ENCODE measurements at places on chromosomes 2 and 18.
A peak's percentile ranks its signal among the peaks of the same experiment; 100 is the strongest.

GRCh38 chr18:74163019-74163660 lies 14.8 kb downstream of the TIMM21 start:
- DNase-seq: no peak

DNA sequence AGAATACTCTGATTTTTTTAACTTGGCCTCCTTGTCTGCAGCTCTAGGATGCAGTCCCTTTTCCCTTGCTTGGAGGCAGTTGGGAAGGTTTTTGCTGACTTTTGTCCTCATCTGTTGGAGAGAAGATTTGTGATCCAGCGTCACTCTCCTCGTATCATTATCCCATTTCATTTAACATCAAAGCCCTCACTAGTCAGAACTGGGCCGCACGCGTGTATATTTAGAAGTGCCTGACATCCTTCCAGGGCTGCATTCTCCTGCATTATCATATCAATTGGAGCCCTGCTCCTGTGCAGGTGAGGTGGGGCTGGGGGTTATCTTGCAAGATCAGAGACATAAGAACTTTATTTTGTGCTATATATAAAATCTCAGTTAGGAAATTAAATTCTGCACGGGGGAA lies 435.1 kb upstream of the HS6ST1 start:
- DNase-seq: no peak

DNA sequence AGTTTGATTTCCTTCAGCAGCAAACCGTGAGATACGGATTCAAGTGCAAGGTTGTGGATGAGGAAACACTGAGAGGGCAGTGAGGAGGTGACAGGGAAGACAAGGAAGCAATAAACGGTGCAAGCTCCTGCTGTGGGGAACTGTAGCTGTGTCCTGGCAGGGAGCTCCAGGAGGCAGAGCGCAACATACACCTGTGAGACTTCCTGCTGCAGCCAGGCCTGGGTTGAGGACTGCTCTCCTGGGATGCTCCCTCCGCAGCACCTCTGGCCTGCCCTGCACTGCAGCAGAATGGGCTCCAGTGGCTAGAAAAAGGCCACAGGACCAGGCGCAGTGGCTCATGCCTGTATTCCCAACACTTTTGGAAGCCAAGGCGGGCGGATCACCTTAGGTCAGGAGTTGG lies 85.5 kb downstream of the MRO start:
- DNase-seq: no peak

GRCh38 chr2:52918551-52918950 lies 849.1 kb upstream of the CHAC2 start:
- DNase-seq: no peak

DNA sequence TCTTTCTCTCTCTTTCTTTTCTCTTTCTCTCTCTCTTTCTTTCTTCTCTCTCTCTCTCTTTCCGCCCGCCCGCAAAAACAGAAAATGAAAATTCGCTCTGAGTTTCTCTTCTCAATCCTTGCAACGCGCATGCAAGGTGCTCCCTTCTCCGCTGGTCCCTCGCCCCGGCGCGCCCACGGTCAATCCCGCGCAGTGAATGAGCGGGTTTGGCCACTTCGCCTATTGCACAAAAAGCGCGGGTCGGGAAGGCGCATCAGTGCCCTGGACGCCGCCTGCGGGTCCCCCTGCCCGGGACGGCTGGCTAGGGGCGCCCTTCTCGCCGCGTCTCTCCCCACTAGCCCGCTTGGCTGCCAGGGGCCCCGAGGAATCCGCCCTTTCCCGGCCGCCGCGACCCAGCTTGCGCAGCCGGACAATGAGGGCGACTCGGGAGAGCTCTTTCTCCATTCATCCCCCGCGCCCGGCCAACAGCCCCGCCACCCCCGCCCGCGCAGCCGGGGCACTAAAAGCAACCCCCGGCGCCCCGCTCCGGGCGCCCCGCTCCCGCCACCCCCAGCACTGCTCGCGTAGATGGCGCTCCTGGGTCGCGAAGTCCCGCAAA lies 706 bp downstream of the LAMA1 start:
- DNase-seq: no peak

DNA sequence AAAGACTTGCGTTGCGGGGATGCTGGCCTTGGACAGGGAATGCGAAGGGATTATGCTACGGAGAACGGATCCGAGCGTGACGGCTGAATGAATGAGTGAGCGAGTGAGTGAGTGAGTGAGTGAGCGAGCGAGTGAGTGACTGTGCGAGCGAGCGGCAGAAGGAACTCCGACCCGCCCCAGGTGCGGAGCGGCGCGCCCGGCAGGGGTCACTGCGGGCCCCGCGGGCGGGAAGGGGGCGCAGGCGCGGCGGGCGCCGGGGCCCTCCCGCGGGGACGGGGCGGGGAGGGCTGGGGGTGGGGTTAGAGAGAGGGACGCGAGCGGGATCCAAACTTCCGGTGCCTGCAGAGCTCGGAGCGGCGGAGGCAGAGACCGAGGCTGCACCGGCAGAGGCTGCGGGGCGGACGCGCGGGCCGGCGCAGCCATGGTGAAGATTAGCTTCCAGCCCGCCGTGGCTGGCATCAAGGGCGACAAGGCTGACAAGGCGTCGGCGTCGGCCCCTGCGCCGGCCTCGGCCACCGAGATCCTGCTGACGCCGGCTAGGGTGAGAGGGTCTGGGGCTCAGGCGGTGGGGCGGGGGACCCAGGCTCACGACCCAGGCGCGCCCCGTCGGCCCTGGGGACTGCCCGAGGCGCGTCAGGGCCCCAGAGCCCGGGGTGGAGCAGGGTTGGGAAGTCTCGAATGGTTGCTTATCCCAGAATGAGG lies at the start of gene ITM2C:
Gene ITM2C (plus strand): TSS at position 338 of the 702 bp plus-strand sequence. CDS start 84 bp downstream, at position 422.
- peak; percentile 42 for DNase-seq

DNA sequence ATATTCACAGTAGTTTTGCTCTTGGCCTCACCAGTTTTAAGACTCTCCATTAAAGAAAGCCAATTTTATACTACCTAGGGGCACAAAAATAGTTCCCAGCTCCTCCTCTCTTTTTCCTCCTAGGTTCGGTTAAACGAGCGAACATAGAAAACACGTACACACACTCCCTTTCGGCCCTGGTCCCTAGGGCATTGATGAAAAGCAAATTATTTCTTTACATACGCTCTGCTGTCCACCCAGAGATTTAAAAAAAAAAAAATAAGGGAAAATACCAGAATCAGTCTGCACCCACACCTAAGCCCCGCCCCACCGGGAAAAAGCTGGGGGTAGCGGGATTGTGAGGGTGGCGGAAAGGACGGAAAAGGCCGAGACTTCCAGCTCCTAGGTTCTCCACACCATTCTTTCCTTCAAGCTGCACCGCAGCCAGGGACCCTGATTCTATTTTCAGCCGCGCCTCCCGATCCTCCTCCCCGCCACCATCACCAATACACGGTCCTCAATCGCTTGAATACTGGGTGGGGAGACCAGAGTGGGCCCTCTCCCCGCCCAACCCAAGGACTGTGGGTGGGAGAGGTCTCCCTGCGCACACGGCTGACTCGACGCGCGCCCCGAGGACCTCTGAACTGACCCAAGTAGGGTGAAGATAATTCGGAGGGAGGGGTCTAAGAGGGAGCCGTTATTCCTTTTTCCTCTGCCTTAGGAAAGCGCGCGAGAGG lies 769 bp downstream of the ATF2 start:
- no peak for DNase-seq

DNA sequence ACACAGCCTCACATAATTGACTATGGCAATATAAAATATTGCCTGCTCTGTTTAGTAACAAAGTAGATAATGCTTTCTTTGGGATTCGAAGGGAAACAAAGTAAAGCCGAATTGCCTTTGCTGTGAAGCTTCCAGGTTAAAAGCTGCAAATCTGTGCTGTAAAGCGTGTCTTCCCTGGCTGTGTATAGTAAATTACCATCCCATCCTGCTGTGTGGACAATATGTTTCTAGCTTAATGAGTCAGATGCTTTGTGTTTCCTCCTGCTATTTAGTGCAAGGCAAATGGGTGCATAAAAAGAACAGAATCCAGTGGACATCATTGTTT lies 265.1 kb downstream of the SOCS6 start:
- DNase-seq: no peak

DNA sequence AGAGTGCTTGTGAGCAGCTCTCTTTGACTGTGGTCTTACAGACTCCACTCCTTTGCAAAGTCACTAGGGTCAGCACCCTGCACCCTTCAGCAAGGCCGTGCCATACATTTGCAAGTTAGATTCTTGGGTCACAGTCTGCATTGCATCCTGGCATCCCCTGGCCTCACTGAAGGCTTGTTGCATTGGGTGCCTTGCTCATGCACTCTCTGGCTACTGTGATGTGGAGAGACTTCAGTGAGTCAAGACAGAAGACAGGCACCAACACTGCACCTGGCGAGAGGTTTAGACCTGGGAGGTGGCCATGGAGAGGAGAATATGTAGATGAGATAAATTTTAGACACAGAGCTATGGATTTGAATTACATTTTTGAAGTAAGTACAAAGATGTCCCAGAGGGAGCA lies 146.4 kb upstream of the COPS8 start:
- no peak for DNase-seq

DNA sequence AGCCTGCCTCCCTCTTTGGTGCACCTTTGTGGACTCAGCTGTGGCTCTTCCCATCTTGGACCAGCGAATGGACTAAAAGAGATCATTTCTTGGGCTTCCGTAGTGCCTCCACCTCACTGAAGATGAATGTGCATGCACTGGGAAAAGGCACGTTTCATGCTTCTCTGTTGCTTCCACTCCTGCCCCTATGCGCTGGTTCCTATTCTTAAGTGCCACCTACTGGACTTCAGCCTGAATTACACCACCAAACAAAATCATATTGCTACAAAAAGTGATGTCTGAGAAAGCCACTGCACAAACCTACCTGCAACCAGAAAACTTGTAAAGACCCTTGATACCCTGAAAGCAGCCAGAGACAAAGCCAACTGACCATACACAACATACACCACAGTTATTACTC lies 695.6 kb downstream of the TSN start:
- DNase-seq: no peak

DNA sequence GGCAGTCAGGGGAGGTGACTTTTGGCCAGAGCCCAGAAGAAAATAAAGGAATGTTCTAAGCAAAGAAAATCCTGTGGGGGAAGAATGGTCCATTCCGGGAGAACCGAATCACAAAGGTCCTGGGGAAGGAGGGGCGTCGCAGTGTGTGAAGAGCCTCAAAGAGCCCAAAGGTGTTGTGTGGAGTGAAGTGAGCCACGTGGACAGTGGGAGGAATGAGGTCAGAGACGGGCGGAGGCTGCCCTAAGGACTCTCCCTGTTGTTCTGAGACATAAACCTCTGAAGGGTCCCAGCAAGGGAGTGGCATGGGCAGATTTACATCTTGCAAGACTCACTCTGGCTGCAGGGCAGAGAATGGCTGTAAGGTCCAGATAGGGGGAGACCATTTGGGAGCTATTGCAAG lies 91.3 kb upstream of the SEC11C start:
- no peak for DNase-seq

DNA sequence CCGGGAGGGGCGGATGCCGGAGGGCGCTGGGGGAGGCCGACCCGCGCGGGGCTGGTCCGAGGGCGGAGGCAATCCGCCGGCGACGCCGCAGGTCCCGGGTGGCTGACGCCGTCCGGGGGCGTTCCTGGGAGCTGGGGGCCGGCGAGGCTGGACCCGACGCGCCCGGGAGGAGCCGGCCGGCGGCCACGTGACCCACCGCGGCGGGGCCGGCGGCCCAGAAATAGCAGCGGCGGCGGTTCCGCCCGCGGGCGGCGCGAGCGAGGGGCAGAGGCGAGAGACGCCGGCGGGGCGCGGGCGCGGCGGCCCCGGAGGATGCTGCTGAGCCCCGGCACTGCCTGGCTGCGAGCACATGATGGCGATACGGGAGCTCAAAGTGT lies at the start of gene RAB31:
Gene RAB31 (plus strand): TSS at position 245 of the 377 bp plus-strand sequence. CDS start 105 bp downstream, at position 350.
- no peak for DNase-seq

DNA sequence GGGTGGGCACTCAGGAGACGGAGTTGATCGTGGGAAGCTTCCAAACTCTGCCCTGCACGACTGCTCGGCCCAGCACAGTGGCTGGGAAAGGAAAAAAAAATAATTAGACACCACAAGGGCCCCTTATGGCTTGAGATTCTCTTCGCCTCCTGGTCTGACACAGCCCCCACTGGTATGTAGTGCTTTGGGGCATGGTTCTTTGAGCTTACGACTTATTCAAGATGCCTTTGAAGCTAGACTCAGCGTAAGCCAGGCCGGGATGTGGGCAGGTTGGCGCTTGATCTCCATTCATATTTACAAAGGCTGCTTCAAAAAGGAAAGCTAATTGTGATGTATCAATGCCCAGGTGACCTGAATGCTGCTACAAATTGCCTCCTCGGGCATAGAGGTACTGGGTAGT lies 50.5 kb downstream of the CXCR4 start:
- DNase-seq: no peak
